ENCODE measurements at places on chromosomes 1 and 21.
A peak's percentile ranks its signal among the peaks of the same experiment; 100 is the strongest.

DNA sequence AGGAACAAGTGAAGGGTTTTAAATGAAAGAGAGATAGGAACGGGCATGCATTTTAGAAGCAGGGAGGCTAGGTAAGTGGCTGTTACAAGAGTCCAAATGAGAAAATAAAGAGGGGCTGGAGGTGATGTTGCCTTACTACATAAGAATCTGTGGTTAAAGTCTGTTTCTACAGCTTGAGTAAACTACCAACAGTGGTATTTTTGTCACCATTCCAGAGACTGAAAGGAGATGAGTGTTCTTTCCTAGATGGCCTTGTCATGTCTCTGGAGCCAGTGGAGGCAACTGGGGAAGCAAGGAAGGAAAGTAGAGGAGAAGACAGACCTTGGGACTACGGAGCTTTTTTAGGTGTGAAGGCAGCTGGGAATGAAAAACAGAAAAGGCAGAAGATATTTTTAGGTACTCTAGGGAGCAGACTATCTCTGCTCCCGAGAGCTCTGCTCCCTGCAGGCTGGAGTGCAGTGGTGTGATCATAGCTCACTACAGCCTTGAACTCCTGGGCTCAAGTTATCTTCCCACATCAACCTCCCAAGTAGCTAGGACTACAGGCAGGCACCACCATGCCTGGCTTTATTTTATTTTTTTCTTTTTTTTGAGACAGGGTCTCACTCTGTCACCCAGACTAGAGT is 12.2 kb downstream of the HDAC1 start:
- no peak for DNase-seq

DNA sequence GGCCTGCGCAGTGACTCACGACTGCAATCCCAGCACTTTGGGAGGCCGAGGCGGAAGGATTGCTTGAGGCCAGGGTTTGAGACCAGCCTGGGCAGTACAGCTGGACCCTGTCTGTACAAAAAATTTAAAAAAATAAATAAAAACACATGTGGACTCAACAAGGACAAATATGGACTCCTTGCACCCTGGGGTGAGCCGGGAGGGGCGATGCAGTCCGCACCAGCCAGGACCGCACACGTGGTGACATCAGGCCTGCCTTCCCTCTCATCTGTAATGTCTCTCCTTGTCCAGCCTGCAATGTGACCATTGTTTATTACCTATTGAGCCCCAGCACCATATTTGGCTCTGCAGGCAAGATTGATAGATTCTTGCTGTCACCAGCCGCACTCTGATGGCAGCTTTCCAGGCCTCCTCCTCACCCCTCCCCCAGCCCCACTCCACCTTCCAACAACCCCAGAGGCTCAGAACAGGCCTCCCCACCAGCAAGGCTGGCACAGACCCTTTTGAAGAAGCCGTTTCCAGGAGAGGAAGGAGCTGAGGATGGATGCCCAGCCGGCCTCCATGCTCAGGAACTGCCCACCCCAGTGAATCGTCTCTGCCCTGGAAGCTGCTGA is 55.2 kb downstream of the IRF2BP2 start:
- no peak for DNase-seq

GRCh38 chr1:26829184-26829911 is 2.9 kb downstream of the ZDHHC18 start:
- no peak for DNase-seq

DNA sequence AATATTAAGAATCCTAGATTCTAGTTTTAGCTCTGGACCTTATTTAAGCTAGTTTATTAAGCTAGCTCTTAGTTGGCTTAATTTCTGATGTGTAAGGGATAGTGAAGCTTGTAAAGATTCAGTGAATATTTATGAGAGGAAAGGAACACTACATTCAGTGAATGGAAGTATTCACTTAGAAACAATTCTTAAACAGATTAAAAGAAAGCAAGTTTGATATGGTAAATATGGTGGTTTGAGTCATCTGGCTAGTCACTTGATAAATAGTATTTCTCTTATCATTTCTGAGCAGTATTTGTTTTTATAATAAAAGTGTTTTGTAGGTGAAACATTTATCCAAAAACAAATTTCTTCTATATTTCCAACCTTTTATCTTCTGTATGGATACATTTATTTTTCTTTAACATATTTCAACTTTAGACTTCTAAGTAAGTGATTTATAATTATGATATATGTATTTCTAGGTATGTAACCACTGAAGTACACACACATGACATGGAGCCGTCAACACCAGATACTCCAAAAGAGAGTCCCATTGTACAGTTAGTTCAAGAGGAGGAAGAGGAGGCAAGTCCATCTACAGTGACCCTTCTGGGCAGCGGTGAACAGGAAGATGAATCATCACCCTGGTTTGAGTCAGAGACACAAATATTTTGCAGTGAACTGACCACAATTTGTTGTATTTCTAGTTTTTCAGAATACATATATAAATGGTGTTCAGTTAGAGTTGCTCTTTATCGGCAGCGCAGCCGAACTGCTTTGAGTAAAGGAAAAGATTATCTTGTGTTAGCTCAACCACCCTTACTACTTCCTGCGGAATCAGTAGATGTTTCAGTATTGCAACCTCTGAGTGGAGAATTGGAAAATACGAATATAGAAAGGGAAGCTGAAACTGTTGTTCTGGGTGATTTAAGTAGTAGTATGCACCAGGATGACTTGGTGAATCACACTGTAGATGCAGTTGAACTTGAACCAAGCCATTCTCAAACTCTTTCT is 55.6 kb downstream of the SUCO start:
- DNase-seq = no peak

- no peak for DNase-seq
These were observed 65.2 kb upstream of the PRKACB start for GRCh38 chr1:84078842-84079202.

GRCh38 chr1:174815036-174815435 is 184.7 kb upstream of the CACYBP start:
- DNase-seq = no peak

- DNase-seq = no peak
These were observed 34.8 kb upstream of the LYST start for GRCh38 chr1:235901461-235901860.

DNA sequence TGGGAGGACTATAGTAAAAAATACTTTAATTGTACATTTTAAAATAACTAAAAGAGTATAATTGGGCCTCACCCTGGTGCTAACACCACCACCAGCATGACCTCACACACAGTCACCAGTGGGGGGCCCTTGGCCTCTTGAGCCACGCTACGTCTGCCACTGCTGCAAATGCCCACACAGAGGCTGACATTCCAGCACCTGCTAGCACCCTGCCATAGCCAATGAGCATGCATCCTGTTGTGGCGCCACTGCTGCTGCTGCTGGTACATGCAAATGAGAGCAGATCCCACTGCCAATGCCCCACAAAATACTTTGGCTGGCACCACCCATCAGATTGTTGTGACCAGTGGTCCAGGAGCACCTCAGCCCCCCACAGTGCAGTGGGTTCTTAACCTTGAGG is 31.5 kb upstream of the TNR start:
- DNase-seq = no peak

DNA sequence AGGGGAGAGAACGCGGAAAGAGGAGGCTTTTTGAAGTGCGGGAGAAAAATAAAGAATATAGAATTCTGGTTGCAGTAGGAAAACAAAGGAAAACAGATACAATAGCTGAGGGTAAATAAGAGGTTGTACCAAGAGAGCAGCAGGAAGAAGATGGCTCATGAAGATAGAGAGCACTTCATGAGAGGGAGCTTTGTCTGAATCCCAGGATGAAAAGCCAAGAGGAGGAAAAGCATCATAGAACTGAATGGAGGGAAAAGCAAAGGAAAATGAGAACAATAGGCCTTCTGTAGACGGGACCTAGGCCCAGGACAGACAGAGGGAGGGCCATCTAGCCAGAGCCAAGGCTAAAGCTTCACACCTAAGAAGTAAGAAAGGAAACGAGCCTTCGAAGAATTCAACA is 49.5 kb downstream of the ATP6V1G3 start:
- DNase-seq = no peak

DNA sequence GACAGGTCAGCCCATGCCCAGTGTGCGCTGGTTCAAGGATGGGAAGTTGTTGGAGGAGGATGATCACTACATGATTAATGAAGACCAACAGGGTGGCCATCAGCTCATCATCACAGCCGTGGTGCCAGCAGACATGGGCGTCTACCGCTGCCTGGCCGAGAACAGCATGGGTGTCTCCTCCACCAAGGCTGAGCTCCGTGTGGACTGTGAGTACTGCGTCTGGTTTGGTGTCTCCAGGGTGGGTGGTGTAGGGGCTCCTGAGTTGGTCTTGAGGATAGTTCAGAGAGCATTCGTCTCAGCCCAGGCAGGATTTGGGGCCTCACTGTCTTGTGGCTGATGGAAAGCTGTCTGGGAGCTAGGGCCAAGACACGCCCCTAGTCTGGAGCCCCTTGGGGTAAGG is 83.2 kb downstream of the TRIM11 start:
- no peak for DNase-seq

DNA sequence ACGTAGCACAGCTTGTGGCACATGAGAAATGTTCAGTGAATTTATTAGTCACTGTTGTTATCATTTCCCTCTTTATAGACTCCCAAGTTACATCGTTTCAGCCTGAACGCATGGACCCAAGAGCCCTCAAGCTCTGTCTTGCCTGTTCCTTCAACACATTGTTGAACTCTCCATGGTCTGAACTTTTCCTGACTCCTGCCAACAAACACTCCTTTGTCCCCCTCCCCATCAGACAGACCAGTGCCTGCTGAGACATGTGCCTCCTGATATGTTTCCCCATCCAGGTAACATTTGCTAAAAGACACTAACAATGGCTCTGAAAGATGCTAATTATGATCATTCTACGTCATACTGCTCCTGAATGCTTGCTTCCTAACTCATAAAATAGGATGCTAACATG is 108.7 kb upstream of the NFIA start:
- DNase-seq = no peak

DNA sequence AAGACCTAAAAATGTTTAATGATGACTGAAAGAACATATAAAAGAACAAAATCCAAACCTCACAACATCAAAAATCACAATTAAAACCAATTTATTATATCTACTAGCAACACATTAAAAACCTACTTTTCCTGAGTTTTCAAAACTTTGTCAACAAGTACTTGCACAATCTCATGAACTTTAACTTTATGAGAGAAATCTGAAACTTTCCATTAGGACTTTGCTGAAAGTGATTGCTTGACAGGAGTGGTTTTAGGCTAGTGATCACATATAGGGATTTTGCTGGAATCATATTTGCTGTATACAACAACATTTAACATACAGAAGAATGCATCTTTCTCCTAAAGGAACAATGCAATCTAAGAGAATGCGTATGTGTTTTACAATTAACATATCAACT is 13.2 kb downstream of the HNRNPR start:
- DNase-seq = no peak

GRCh38 chr1:15196807-15197530 is 43.4 kb downstream of the TMEM51 start:
- DNase-seq = no peak

GRCh38 chr21:37244501-37245095 is 22.5 kb downstream of the VPS26C start:
- DNase-seq = no peak

DNA sequence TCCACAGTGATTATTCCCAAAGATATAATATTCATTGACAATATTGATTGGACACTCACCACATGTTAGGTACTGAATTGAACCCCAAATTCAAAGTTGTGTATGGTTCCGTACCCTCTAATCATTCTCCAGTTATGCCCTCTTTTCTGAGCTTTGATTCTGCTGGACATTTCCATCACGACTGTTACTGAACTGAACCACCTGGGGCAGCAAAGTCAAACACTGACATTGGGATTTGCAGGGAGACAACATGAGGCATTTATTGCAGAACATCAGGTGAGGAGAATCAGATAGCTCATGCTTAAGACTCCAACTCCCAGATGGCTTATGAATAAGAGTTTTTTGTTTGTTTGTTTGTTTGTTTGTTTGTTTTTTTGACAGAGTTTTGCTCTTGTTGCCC is 420.9 kb downstream of the DISC1 start:
- DNase-seq = no peak

- DNase-seq = no peak
These were observed 65.0 kb downstream of the WDR64 start for GRCh38 chr1:241716915-241717656.

- DNase-seq = no peak
These were observed 15.0 kb upstream of the BARHL2 start for GRCh38 chr1:90732136-90732535.

- DNase-seq = no peak
These were observed 102.1 kb upstream of the ADAR start for GRCh38 chr1:154710106-154710505.

- DNase-seq = no peak
These were observed 102.0 kb upstream of the C8B start for GRCh38 chr1:57067863-57068262.

GRCh38 chr21:45325206-45326168 is 37.8 kb upstream of the POFUT2 start:
- no peak for DNase-seq

GRCh38 chr1:67557696-67558448 is 127.1 kb upstream of the GADD45A start:
- no peak for DNase-seq

GRCh38 chr1:53572065-53572814 is 113.0 kb downstream of the DMRTB1 start:
- DNase-seq = no peak

- no peak for DNase-seq
These were observed 30.3 kb upstream of the PLA2G2C start for GRCh38 chr1:20216574-20216973.

DNA sequence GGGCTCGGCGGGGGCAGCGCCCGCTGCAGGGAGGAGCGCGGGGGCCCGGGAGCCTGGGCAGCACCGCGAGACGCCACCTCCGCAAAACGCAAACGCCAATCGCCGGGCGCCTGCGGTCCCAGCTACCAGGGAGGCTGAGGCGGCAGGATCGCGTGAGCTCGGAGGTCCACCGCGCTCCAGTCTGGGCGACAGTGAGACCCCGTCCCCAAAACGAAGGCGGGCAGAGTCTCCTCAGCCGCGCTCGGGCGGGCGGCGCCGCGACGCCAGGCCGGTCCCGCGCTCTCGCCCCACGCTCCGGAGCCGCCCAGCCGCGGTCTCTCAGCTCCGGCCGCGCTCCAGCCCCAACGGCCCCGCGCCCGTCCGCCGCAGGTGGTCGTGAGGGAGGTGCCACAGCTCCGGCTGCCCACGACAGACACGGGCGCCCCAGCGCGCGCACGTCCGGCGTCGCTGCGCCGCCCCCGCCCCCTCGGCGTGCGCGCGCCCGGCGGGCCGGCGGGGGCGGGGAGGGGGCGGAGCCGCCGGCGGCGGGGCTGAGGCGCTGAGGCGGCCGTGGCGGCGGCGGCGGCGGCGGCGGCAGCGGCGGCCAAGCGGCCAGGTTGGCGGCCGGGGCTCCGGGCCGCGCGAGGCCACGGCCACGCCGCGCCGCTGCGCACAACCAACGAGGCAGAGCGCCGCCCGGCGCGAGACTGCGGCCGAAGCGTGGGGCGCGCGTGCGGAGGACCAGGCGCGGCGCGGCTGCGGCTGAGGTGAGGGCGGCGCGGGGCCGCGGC is at the start of gene ADARB1:
Gene ADARB1 (plus strand): TSS at position 533 of the 770 bp plus-strand sequence. CDS start 97,077 bp downstream, outside the sequence.
- peak; percentile 56 for DNase-seq

Measured in NCI-H1930 (cell line).